PC-3 (cell line): ENCODE measurements at places on chromosomes 4 and X. TPM values are rescaled to one million over a fixed set of nuclear protein-coding genes. Genes with fewer than 3 reads are reported as not detected.

IBSP gene
- not detected in 2 replicates for total RNA-seq

BMX gene
- not detected in 2 replicates for total RNA-seq

- no peaks in the 10 kb centered on the region for H3K4me1 ChIP-seq
- H3K27me3 ChIP-seq = no peaks in the 10 kb centered on the region
- peaks cover 3% of the 10 kb centered on the region; the same call in 1 of the 2 replicates for H3K36me3 ChIP-seq
- no peak within 1 kb of the TSS for H3K4me3 ChIP-seq
These were observed at the start of gene KCND1 for GRCh38 chrX:48971249-48972219. KCND1 (minus strand) TSS chrX:48971844; CDS start chrX:48970271, 1,573 bp downstream.

C4orf51 gene
- total RNA-seq = not detected in 2 replicates

GRCh38 chr4:101414496-101414895, 67.2 kb upstream of the PPP3CA start:
- peaks cover 26% of the 10 kb centered on the region for H3K4me1 ChIP-seq
- no peak for DNase-seq
- no peak overlapping the region for H3K4me3 ChIP-seq
- peak overlapping the region; percentile 36 for H3K27ac ChIP-seq

DNA sequence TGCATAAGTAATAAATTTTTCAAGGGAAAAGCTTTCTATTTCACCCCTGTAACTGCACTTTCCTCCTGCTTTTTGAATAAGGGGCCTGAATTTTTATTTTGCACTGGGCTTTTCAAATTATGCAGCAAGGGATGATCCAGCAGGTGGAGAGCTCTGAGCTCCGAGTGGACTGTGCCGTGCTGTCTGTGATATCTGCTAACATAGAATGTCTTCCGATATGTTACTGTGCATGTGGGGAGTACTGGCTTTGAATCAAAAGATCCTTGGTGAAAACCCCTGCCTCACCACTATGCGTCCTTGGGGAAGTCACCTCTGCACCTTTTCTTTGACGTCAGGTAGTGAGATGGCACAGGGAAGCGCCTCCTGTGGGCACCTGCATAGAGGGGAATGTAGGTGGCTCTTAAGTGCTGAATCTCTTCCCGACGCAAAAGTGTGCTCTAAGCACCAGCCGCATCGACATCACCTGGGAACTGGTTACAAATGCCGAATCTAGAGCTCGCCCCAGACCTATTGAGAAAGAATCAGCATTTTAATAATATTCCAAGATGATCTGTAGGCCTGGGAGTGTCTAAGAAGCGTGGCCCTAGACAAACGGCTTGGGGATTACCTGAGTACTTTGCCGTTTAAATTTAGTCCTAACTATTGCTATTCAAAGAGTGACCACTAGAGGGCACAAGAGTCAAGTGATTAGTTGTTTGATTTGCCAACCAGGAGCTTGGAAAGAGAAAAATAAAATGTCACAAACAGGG, 19.2 kb upstream of the WFS1 start:
- H3K4me1 ChIP-seq = no peaks in the 10 kb centered on the region
- H3K27me3 ChIP-seq = no peaks in the 10 kb centered on the region
- H3K36me3 ChIP-seq = no peaks in the 10 kb centered on the region
- H3K27ac ChIP-seq = no peak overlapping the region
- DNase-seq = peak; percentile 85
- H3K4me3 ChIP-seq = peak overlapping the region; percentile 16; the same call in 1 of the 2 replicates

- no peaks in the 10 kb centered on the region for H3K27me3 ChIP-seq
- H3K27ac ChIP-seq = no peak overlapping the region
- no peak for DNase-seq
- no peaks in the 10 kb centered on the region for H3K4me1 ChIP-seq
- H3K4me3 ChIP-seq = no peak overlapping the region
These were observed 26.5 kb upstream of the ATP8A1 start for GRCh38 chr4:42683393-42683792.

DNA sequence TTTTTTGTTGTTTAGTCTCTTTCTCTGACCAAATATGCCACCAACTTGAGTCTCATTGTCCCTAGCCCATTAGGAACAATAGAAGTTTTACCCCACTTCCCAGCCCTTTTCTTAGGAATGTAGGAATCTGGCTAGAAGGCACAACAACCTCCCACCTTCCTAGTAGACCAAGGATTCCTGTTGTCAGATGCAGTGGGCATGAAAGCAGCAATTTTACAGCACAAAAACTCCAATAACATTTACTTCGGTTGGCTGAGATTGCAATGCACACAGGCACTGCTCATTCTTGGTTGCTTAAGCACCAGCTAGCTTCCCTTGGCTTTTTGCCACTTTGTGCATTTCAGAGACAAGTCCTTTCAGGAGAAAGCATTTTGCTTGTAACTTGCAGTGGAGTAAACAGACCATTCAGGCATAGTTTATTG, 312.8 kb downstream of the TENM3 start:
- DNase-seq = no peak
- no peaks in the 10 kb centered on the region for H3K27me3 ChIP-seq
- H3K36me3 ChIP-seq = no peaks in the 10 kb centered on the region

MAGEB10 gene
- total RNA-seq = not detected in 2 replicates

GRCh38 chrX:70694339-70695122, 214.0 kb downstream of the TEX11 start:
- no peak for DNase-seq
- H3K27me3 ChIP-seq = no peaks in the 10 kb centered on the region
- no peaks in the 10 kb centered on the region for H3K36me3 ChIP-seq
- no peak overlapping the region for H3K27ac ChIP-seq

GRCh38 chr4:72631296-72631695, 62.3 kb upstream of the ADAMTS3 start:
- H3K4me1 ChIP-seq = peaks cover 16% of the 10 kb centered on the region
- H3K36me3 ChIP-seq = no peaks in the 10 kb centered on the region
- no peak overlapping the region for H3K27ac ChIP-seq
- no peaks in the 10 kb centered on the region for H3K27me3 ChIP-seq
- H3K4me3 ChIP-seq = no peak overlapping the region

SLC25A14 gene
- 12.5 and 20.4 TPM in 2 replicates for total RNA-seq

INTS12 gene
- total RNA-seq = 12.6 and 13.3 TPM in 2 replicates

DNA sequence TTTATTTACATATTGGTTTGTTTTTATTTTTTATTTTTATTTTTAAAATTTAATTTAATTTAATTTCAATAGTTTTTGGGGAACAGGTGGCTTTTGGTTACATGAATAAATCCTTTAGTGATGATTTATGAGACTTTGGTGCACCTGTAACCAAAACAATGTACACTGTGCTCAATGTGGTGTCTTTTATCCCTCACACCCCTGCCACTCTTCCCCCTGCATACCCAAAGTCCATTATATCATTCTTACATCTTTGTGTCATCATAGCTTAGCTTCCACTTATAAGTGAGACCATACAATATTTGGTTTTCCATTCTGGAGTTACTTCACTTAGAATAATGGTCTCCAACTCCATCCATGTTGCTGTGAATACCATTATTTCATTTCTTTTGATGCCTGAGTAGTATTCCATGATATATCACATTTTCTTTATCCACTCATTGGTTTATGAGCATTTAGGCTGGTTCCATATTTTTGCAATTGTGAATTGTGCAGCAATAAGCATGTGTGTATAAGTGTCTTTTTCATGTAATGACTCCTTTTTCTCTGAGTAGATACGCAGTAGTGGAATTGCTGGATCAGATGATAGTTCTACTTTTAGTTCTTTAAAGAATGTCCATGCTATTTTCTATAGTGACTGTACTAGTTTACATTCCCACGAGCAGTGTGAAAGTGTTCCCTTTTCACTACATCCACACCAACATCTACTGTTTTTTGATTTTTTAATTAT, 157.1 kb downstream of the CPXCR1 start:
- H3K27ac ChIP-seq = no peak overlapping the region
- H3K4me1 ChIP-seq = no peaks in the 10 kb centered on the region
- no peak overlapping the region for H3K4me3 ChIP-seq
- DNase-seq = no peak
- H3K27me3 ChIP-seq = no peaks in the 10 kb centered on the region
- H3K36me3 ChIP-seq = no peaks in the 10 kb centered on the region

MTMR8 gene
- 0.46 and 0.87 TPM in 2 replicates for total RNA-seq

DNA sequence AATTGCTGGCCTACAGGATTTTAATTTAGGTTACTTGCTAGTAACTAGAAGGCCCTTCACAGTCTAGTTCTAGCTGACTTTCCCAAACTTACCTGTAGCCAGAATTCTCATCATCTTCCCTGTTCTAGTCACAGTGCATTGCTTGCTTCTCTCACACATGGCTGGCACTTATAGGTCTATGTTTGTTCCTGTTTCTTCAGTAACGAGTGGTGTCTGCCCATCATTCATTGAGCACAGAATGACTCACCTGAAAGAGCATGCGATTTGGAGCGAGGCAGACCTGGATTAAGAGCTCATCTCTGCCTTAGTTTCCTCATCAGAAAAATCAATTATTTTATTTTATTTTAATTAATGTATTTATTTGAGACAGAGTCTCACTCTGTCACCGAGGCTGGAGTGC, 201.7 kb upstream of the ANK2 start:
- H3K4me1 ChIP-seq = no peaks in the 10 kb centered on the region
- no peaks in the 10 kb centered on the region for H3K36me3 ChIP-seq
- H3K27ac ChIP-seq = no peak overlapping the region
- H3K27me3 ChIP-seq = peaks cover 11% of the 10 kb centered on the region; the same call in 1 of the 2 replicates

GRCh38 chr4:168264903-168265302, 53.6 kb downstream of the DDX60 start:
- no peak for DNase-seq
- no peaks in the 10 kb centered on the region for H3K27me3 ChIP-seq
- no peaks in the 10 kb centered on the region for H3K4me1 ChIP-seq
- H3K36me3 ChIP-seq = no peaks in the 10 kb centered on the region
- no peak overlapping the region for H3K4me3 ChIP-seq

DNA sequence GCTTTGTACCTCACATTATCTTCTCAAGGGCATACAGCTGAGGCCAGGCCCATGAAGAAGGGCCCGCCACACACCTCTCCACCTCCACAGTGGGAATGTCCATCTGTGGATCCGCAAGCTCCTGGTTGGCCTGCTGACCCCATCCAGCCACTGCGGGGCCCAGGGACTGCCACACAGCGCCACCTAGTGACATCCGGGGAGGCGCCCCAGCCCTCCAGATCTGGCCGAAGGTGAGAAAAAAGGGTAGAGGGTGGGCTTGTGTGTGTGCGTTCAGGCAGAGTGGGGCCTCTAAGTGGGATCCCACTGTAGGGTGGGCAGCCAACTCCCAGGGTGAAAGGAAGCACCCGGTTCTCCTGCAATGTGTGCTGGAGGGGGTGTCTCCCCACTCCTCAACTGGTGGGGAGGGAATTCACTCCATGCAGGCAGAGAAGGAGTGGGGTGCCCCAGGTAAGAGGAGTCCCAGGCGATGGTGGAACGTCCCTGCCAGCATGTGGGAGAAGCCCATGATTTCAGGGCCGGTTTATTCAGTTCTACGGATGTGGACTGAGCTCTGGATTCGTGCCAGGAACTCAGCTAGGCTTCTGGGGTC, 117.3 kb downstream of the ENPP6 start:
- H3K27me3 ChIP-seq = peaks cover 5% of the 10 kb centered on the region; the same call in 1 of the 2 replicates
- DNase-seq = peak; percentile 35
- H3K27ac ChIP-seq = no peak overlapping the region
- no peaks in the 10 kb centered on the region for H3K36me3 ChIP-seq
- H3K4me1 ChIP-seq = no peaks in the 10 kb centered on the region
- no peak overlapping the region for H3K4me3 ChIP-seq

GABRE gene
- not detected in 2 replicates for total RNA-seq

GRCh38 chr4:143381189-143382118, 44.8 kb downstream of the GAB1 start:
- no peaks in the 10 kb centered on the region for H3K27me3 ChIP-seq
- peak overlapping the region; percentile 55 for H3K27ac ChIP-seq
- H3K4me3 ChIP-seq = peak overlapping the region; percentile 27; the same call in 1 of the 2 replicates
- no peaks in the 10 kb centered on the region for H3K36me3 ChIP-seq

- peaks cover 5% of the 10 kb centered on the region; the same call in 1 of the 2 replicates for H3K4me1 ChIP-seq
- H3K4me3 ChIP-seq = no peak overlapping the region
- peak; percentile 68 for DNase-seq
- H3K27me3 ChIP-seq = peaks cover 4% of the 10 kb centered on the region; the same call in 1 of the 2 replicates
- H3K36me3 ChIP-seq = no peaks in the 10 kb centered on the region
These were observed 180.7 kb downstream of the CEP135 start for GRCh38 chr4:56129431-56129861.

PABPC4L gene
- total RNA-seq = 0.47 and 1.2 TPM in 2 replicates

- no peak overlapping the region for H3K27ac ChIP-seq
- H3K27me3 ChIP-seq = peaks cover 23% of the 10 kb centered on the region
- DNase-seq = no peak
- no peak overlapping the region for H3K4me3 ChIP-seq
- no peaks in the 10 kb centered on the region for H3K36me3 ChIP-seq
These were observed 778.4 kb upstream of the FRG1 start for GRCh38 chr4:189162073-189162789.

GRCh38 chrX:65894133-65894532, 145.7 kb downstream of the VSIG4 start:
- no peak for DNase-seq
- no peaks in the 10 kb centered on the region for H3K36me3 ChIP-seq
- H3K27ac ChIP-seq = no peak overlapping the region
- no peak overlapping the region for H3K4me3 ChIP-seq
- H3K4me1 ChIP-seq = no peaks in the 10 kb centered on the region

GABRB1 gene
- total RNA-seq = not detected in 2 replicates

APLN gene
- 8.5 and 11.6 TPM in 2 replicates for total RNA-seq

DNA sequence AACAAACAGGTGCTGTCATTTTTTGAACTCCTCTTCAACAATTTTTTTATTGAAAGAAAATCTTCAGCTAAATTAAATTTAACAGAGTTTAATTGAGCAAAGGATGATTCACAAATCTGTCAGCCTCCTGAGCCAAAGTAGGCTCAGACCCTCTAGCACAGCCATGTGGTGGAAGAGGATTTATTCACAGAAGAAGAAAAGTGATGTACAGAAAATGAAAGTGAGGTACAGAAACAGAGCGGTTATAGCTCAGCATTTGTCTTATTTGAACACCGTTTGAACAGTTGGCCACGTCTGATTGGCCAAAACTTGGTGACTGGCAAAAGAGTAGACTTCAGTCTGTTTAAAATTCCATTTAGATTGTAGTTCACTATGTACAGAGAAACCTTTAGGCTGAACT, 217.3 kb downstream of the SPANXN1 start:
- H3K27ac ChIP-seq = no peak overlapping the region
- peak; percentile 3 for DNase-seq
- no peaks in the 10 kb centered on the region for H3K4me1 ChIP-seq

GRCh38 chr4:36394352-36394903, 113.0 kb downstream of the DTHD1 start:
- no peak overlapping the region for H3K4me3 ChIP-seq
- no peaks in the 10 kb centered on the region for H3K36me3 ChIP-seq
- H3K27me3 ChIP-seq = peaks cover 5% of the 10 kb centered on the region
- no peak overlapping the region for H3K27ac ChIP-seq

DNA sequence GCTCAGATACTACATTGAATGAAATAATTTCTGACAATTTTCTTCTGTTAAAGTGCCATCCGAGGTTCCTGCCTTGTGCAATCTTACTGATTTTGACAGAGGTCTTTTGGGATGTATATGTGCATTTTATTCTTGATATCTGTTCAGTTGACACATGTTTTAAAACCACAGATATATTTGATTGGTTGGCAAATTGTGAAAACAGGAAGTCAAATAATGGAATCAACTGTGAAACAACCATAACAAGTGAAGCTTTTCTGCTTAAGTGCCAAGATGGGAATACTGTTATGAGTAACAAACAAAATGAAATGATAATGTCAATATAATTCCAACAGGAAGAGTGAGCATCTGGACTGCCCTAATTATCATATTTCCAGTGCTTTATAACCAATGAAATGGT, 84.9 kb upstream of the TET2 start:
- H3K36me3 ChIP-seq = no peaks in the 10 kb centered on the region
- peaks cover 46% of the 10 kb centered on the region for H3K4me1 ChIP-seq
- DNase-seq = peak; percentile 31

ARX gene
- total RNA-seq = not detected in 2 replicates

SLITRK4 gene
- 2.3 and 3.7 TPM in 2 replicates for total RNA-seq

CYLC1 gene
- total RNA-seq = not detected in 2 replicates
